Kasumi-1 (cell line): ENCODE measurements at places on chromosomes 1 and 21.

- no peak for DNase-seq
Observed at GRCh38 chr1:104182251-104182650, 432.6 kb downstream of the AMY1C start.

DNA sequence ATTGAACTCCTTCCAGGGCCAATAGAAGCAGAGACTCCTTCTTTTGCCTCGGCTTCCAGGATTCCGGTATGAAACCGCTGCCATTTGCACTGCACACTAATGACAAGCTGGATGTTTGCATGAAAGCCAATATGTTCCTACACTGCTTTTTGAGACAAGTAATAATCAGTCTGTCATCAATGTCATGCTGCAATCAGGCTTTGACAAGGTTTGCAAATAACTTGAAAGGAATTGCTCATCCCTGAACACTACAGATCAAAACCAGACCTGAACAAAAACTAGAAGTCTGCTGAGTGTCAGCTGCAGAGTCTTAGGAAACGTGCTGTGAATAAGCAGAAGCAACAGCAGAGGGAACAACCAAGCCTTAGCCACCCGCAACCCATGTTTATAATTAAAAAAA, 720.7 kb upstream of the CXADR start:
- DNase-seq: no peak

- no peak for DNase-seq
Observed at GRCh38 chr1:2065699-2066098, 15.5 kb downstream of the PRKCZ start.

DNA sequence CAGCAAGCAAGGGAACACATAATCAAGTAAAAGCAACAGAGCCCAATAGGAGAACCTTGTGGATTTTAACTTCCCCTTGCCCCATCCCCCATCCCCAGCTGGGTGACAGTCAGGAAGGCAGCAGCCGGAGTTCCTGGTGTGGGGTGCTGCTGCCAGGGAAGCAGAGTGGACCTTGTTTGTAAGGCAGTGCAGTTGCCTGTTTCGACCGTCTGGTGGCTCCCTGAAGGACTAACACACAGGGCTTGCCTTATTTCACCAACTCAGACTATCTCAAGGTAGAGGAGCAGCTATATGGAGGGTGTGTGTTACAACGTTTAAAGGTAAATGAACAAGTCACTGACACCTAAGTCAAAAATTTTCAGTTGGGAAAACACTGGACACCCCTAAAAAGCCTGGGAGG, 6.6 kb downstream of the KRTAP10-8 start:
- no peak for DNase-seq

GRCh38 chr1:23194119-23194984, 22.9 kb downstream of the HTR1D start:
- DNase-seq: no peak

GRCh38 chr1:99131546-99131945, 126.9 kb upstream of the PLPPR5 start:
- no peak for DNase-seq

- no peak for DNase-seq
Observed at GRCh38 chr1:35047188-35047858, 15.6 kb upstream of the ZMYM6 start.

- DNase-seq: no peak
Observed at GRCh38 chr1:234927312-234927970, 201.2 kb downstream of the TOMM20 start.

DNA sequence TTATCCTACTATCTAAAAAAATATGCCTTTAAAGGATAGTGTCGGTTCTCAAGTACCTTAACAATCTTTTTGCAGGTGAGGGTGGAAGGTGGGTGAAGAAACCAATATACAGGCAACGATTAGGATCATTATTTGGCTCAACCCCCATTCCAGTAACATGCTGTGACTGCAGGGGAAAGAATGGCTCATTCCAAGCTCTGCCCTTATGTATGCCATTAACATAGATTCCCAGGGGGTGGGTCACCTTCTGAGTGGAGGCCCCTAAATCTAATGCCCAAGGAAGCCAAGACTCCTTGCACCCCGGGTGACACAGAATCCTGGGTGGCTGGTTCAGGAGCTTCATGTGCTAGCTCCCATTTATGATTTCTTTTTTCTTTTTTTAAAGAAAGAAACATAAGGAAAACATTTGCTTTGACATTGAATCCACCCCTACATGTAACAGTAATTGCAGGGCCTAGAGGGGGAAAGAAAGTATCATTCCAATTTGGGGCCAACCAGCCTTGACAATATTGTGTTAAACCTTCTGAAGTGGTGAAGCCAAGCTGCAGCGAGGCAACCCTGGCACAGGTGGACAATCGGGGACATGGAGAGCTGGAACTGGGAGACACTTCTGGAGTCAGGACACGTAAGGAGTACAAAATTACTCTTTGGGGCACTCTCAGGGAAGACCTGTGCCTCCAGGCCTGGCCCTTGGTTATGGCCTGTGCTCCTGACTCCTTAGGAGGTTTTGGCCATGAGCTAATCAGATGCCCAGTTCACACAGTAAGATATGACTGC, 200.3 kb downstream of the PBX1 start:
- DNase-seq: no peak

DNA sequence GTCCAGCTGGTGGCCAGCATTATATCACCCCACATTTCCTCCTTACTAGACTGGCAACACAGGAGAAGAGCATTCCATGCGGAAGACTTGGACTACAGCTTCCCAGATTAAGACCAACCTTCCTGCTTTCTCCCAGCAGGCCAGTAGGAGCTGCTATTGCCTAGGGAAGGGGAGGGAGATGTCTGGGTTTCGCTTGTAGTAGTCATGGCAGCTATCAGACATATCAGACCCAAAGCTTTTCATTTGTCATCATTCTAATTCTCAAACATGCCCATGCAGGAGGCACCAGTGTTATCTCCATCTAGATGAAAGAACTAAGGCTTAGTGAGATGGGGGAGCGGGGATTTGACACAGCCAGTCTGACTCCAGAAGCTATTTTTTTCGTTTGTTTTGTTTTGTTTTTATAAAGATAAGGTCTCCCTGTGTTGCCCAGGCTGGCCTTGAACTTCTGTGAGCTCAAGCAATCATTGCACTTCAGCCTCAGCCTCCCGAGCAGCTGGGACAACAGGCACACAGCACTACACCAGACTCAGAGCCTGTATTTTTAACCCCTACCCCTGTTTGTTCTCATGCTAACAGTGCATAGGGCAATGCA, 4.5 kb downstream of the PLA2G2A start:
- peak; percentile 60 for DNase-seq

DNA sequence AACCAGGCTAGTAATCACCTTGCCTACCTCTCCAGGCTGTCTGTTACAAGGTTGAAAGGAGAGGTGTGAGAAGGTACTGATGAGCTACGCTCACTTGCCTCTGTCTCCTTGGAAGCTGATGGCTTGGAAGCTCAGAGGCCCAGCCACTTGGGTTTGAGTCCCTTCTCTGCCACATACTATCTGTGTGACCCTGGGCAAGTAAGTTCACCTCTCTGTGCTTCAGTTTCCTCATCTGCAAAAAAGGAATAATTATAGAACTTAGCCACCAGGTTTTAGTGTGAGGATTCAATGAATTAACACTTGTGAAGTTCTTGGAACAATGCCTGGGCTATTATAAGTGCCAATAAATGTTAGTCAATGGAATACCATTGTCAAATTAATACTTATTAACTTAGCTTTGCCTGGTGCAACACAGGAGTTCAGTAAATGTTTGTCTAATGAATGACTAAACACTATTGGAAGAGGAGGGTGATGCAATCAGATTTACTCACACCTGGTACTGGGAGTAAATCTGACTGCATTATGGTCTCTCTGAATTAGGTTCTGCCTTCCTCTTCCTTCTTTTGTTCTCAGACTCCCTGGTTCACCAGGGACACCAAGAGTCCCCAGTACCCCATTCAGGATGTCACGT, 55.5 kb downstream of the TRABD2B start:
- no peak for DNase-seq

DNA sequence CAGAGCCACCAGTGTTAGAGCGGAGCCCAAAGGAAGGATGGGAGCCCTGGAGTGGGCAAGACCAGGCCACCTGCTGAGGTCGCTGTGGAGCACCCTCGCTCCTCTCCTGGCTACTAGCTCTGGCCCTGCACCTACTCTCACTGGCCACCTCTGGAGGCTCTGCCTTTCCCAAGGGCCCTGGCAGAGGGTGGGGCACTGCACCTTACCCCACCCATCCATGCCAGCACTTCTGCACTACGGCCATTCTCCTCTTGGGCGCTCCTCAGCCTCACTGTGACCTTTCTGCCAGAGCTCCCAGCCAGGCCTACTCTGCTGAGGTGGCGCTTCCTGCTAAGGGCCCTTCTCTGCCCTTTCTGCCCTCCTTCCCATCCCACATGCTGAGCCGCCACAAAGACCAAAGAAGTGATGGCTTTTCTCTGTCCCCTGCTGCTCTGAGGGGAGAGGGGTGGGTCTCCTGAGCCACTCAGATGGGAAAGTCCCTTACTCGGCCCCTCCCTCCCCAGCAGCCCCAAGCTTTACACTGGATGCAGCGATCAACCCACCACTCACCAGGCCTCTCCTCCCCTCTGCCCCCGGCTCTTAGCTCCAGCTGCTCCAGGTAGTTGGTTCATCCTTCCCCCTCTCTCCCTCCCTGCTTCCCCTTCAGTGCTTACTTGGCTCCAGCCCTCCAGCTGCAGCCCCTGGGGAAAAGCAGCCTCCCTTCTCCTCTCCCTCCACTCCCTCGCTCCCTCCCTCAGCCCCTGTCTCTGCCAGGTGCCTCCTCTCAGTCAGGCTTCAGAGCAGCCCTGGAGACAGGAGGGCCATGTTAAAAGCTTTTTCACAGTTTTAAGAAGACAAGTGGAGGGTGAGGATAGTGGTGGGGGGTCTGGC, 14.8 kb upstream of the TMEM222 start:
- DNase-seq: no peak

DNA sequence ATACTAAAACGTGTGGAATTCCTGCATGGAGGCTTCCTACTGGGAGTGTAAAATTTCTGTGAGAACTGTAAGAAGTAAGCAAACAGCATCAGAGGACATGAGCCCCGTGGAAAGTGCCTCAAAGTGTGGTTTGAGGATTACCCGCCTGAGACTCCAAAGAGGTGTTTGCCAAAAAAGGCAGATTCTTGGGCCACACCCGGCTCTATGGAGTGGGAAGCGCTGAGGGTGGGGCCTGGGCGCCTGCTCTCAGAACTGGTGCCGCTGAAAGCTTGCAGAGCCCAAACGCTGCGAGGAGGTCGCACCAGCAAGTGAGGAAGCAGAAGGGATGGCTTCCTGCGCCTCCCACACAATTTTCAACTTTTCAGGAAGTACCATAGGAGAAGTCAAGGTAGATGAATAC, 43.0 kb upstream of the PSEN2 start:
- peak; percentile 44 for DNase-seq

- no peak for DNase-seq
Observed at GRCh38 chr1:116139592-116140134, 28.5 kb downstream of the MAB21L3 start.

DNA sequence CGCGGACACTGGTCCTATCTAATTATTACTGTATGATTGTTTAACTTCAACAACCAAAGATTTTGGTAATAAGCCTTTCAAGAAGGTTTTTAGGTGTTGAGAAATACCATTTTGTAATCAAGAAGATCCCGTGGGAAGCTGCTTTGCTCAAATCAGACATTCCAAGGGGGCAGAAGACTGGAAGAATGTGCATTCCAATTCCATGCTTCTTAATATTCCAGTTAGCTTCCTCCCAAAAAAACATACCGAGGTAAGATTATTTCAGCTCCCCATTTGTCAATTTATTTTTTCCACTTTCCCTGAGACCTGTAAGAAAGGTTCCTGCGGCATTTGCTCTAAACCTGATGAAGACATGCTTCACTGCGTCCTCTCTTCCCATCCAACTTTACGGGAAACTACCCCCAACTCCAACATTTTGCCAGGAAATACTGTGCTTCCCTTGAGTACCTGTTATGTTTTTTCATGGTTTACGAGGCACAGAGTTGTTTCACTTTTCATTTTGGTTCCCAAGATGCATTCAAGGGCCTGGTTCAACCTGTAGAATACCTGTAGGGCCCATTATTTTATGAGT, 4.1 kb downstream of the CNN3 start:
- DNase-seq: no peak

DNA sequence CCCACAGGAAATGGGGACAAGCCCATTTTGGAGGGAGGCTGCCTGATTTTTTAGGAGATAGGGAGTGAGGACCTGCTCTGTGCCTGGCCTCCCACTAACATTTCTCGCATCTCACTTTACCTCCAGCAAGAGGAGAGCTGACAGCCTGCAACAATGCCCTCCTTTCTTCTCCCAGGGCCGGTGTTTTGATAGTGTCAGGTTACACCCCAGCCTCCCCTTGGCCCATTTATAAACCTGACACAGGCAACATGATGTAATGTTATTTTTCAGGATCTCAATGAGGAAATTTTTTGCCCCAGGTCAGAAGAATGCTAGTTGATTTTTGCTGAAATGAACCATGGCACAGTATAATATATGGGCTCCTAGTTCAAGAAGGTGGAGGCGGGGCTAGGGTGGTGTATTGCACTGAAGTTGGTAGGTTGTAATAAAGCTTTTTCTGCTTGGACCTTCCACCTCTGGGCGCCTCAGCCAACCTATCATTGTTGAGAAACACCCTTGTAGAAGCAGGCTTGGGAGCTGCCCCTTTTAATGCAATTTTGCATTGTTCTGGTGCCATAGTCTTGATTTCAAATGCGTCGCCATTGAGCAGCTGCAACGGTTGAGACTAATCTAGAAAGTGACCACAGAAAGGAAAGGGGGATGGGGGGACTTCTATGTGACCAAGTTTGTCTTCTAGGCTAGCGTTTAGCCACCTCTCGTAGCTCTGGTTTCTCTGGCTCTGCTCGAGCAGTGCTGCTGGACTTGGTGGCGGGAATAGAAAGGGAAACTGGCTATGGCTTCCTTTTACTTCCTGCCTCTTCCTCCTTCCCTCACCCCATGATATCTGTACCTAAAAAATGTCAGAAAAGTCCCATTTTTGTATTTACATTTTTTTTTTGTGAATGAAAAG, 53.0 kb downstream of the PBX1 start:
- no peak for DNase-seq

DNA sequence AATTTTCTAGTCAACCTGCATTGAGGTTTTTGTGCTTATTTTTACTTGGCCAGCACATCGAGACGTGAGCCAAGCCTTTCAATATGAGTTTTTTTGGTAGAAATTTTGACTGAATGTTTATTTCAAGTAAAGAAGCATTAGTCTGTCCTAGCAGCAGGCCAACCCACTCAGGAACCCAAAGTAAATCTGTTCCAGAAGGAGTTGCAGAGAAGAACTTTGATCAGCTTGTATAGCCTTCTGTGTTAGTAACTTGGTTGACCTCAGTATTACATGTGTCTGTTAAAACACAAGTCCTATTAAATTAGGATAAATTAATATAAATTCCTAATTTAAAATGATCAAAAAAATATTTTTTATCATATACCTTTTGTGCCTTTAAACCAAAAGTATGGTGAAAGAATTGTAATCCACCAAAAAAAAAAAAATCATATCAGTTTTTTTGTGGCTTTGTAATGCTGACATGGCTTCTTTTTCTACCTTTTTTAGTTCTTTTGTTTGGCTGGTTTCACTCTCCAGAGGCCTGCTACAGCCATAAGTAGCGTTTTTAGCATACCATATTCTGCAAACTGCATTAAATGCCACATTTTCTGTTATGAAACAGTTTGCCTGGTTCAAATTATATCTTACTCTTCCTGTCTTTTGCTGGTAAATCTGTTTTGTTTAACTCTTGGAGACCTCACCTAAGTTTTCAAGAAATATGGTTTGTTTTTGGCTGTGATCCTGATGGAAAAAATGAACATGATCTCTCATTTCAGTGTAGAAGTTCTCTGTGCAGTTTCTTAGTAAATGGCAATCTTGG, 39.5 kb downstream of the ATF6 start:
- DNase-seq: no peak
